HTR-8/SVneo (cell line): ENCODE measurements at places on chromosomes 7 and 10.
A peak's percentile ranks its signal among the peaks of the same experiment; 100 is the strongest.

- DNase-seq: no peak
These were observed 9.6 kb upstream of the EIF3A start for GRCh38 chr10:119090026-119090795.

- peak; percentile 11 for DNase-seq
These were observed 106.8 kb downstream of the ANK3 start for GRCh38 chr10:60282771-60283353.

DNA sequence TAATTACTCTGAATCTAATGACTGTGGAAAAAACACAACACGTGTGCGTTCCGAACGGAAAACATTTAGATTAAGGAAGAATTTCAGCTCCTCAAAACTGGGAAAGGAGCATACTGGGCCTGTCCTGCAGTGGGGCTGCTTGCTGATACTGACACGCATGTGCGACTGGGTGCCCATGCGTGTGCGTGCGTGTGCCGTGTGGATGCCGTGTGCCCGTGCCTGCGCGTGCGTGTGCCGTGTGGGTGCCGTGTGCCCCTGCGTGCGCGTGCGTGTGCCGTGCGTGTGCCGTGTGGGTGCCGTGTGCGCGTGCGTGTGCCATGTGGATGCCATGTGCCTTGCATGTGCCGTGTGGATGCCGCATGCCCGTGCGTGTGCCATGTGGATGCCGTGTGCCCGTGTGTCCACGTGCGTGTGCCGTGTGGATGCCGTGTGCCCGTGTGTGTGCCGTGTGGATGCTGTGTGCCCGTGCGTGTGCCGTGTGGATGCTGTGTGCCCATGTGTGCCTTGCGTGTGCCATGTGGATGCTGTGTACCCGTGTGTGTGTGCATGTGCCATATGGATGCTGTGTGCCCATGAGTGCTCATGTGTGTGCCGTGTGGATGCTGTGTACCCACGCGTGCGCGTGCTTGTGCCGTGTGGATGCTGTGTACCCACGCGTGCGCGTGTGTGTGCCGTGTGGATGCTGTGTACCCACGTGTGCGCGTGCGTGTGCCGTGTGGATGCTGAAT is 28.2 kb downstream of the PWWP2B start:
- no peak for DNase-seq

GRCh38 chr10:99788598-99789256 is 6.3 kb downstream of the ABCC2 start:
- no peak for DNase-seq

DNA sequence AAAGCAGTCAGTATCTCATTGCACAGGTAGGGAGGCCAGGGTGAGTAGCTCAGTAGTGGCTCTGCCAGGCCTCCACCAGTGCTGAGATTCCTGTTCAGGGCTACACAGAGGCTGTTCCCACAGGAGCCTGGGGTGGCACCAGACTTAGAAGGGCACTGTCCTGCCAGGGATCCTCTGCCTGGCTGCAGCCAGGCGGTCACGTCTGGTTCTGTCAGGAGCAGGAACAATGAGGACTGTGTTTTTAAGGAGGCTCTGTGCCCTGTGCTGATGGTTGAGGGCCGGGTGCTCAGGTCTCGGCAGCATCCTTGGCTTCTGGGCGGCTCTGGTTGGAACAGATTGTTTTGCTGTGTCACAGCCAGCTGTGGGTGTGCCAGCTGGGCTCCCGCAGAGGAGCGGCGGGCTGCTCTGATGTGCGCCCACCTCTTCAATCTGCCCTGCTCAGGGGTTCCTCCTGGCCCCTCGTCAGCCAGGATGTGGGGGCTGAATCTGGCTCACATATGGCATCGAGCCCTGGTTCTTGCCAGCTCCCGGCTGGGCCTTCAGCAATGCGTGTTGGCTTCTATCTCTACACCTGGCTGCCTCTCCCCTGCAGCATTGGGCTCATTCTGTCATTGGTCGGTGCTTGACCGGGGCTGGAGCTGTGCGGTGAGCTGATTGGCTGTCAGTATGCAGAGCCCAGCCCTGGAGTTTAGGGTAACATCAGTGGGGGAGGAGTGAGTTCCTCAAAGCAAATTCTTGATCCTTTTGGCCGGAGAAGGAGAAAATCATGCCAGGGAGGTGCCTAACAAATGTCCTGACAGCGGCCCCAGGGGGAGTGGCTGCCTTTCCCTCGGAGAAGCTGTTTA is 41.2 kb downstream of the TACR2 start:
- no peak for DNase-seq

DNA sequence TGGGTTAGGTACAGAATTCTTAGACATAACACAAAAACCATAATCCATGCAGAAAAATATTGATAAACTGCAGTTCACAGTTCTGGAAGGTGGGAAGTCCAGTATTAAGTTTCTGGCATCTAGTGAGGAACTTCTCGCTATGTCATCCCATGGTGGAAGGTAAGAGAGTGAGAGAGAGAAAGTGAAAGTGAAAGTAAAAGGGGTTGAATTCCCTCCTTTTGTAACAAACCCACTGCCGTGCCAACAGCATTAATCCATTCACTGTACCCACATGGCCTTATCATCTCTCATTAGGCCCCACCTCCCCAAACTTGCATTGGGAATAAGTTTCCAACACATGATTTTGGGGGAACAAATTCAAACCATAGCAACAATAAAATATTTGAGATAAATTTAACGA is 17.1 kb downstream of the ZNF485 start:
- no peak for DNase-seq

DNA sequence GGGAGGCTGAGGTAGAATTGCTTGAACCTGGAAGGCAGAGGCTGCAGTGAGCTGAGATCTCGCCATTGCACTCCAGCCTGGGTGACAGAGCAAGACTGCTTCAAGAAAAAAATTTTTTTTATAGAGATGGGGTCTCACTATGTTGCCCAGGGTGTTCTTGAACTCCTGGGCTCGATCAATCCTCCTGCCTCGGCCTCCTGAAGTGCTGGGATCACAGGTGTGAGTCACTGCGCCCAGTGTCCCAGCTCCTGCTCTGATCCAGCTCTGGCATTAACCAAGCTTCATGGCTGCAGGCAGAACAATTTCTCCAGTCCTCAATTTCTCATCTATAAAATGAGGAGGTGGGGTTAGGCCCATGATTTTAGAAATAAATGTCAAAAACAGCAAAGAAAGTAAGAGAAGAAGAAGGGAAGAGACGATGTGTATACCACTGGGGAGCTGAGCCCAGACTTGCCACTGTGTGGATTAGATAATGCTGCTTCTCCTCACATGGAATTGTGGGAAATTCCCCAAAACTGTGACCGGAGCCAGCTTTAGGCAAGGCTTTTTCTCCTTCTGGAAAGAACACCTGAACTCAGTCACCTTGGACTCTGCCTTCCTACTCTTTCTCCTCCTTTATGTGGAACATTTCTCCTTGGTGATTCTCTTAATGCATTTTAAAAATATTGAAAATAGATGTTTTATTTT is 25.5 kb downstream of the IL15RA start:
- DNase-seq: no peak
